ENCODE measurements at places on chromosomes 5 and 9.

GRCh38 chr5:158364367-158364766, 505.4 kb upstream of the CLINT1 start:
- no peaks in the 10 kb centered on the region for H3K4me1 ChIP-seq
- no peaks in the 10 kb centered on the region for H3K27me3 ChIP-seq
- H3K36me3 ChIP-seq, result no peaks in the 10 kb centered on the region
- H3K4me3 ChIP-seq, result no peak overlapping the region
- DNase-seq, result no peak

DNA sequence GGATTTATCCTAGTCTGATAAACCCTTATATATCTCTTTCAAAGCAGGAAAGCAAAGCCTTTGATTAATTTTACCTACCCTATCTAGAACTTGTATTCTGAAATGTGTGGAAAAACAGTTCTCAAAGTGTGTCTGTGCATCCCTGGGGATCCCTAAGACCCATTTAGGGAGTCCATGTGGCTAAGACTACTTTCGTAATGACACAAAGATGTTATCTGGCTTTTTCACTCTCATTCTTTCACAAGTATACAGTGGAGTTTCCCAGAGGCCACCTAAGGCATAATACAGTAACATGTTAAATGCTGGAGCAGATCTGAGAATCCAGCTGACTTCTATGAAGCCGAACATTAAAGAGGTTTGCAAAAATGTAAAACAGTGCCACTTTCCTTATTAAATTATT, 54.3 kb upstream of the TNFSF15 start:
- H3K4me3 ChIP-seq, result no peak overlapping the region
- no peaks in the 10 kb centered on the region for H3K4me1 ChIP-seq
- no peaks in the 10 kb centered on the region for H3K36me3 ChIP-seq
- DNase-seq, result no peak

GRCh38 chr5:135309391-135310327, 89.4 kb downstream of the MACROH2A1 start:
- H3K4me3 ChIP-seq, result no peak overlapping the region
- no peaks in the 10 kb centered on the region for H3K27me3 ChIP-seq
- peaks cover 24% of the 10 kb centered on the region for H3K4me1 ChIP-seq
- H3K27ac ChIP-seq, result no peak overlapping the region
- no peak for DNase-seq

DNA sequence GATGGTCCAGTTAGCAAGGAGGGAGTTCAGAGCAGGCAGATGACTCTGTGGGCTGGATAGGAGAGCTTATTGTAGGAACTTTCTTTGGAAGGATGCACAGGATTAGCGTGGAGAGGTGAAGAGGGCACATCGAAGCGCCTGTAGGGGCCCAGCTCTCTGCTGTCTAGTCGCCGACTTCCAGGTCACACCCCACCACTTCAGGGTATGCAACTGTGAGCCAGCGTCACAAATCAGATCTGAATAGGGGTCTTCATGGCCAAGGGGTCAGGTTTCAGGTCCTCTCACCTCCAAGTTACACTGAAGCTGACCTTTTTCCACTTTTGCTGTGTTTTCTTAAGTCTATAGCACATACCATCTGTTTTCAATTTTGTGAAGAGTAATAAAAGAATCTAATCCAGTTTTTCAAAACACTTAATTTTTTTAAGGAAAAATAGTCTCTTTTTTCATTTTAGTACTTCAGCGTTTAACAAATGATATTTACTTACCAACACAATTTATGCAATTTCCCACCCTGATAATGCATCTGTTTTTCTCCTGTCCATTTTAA, 364.2 kb upstream of the CLINT1 start:
- DNase-seq, result no peak
- no peak overlapping the region for H3K4me3 ChIP-seq
- no peak overlapping the region for H3K27ac ChIP-seq
- H3K27me3 ChIP-seq, result no peaks in the 10 kb centered on the region

DNA sequence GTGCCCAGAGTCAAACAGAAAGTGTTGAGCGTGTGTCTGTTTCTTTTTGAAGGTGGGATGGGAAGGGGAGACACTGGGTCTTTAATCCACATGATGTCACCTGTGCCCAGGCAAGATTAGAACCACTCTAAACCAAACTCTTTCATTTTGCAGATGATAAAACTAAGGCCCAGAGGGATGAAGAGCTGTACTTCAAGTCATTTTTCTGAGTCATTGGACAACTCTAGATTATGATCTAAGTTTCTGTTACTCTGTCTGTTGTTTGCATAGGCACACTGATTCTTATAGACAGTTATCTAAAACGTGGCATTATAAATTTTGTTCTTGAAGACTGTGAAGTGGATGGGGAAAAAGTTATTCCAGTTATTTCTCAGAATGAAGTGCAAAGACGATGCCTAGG, 48.8 kb downstream of the MAST4 start:
- H3K27me3 ChIP-seq, result no peaks in the 10 kb centered on the region
- no peaks in the 10 kb centered on the region for H3K36me3 ChIP-seq
- H3K4me1 ChIP-seq, result no peaks in the 10 kb centered on the region
- H3K4me3 ChIP-seq, result no peak overlapping the region
- DNase-seq, result no peak
- no peak overlapping the region for H3K27ac ChIP-seq

- no peaks in the 10 kb centered on the region for H3K4me1 ChIP-seq
- H3K27me3 ChIP-seq, result no peaks in the 10 kb centered on the region
- no peak overlapping the region for H3K4me3 ChIP-seq
- no peaks in the 10 kb centered on the region for H3K36me3 ChIP-seq
- no peak overlapping the region for H3K27ac ChIP-seq
These were observed 145.4 kb downstream of the ACTL7B start for GRCh38 chr9:108710424-108710823.

- H3K4me1 ChIP-seq, result no peaks in the 10 kb centered on the region
- no peaks in the 10 kb centered on the region for H3K27me3 ChIP-seq
- H3K27ac ChIP-seq, result no peak overlapping the region
- no peak overlapping the region for H3K4me3 ChIP-seq
These were observed 32.4 kb downstream of the TLE4 start for GRCh38 chr9:79604149-79604548.

DNA sequence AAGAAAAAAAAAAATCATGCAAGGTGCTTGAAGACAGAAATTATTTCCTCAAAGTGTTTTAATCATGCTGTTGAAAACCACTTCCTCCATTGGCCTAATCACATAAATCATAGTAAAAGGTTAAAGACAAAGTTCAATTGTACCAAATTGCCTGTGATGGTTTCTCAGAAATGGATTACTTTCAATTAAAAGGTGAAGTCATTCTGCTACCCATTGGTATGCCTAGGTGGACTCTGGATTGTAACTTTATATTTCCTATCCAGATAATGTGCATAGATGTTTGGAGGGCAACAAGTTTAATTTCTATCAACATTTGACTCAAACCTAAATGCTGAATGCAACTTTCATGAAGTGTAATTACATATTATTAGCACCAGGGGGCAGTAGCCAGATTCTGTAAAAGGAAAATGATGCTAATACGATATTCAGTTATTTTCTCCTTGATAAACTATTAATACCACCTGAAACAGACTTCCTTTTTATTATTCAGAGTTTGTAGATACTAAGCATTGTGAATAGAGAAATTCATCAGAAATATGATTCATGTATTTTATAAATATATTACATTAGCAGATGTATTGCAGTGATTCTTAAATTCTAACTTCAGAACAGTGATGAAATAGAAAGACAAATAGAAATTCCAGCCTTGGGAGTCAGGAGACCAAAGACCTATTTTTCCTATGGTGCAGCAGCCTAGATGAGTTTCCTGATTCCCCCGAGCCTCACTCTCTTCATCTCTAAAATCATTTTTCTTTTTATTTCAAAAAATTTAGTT, 148.2 kb downstream of the CAAP1 start:
- peaks cover 12% of the 10 kb centered on the region for H3K4me1 ChIP-seq
- H3K36me3 ChIP-seq, result no peaks in the 10 kb centered on the region
- H3K4me3 ChIP-seq, result no peak overlapping the region
- no peak overlapping the region for H3K27ac ChIP-seq
- no peaks in the 10 kb centered on the region for H3K27me3 ChIP-seq

GRCh38 chr5:170597872-170598271, 94.1 kb downstream of the KCNIP1 start:
- no peaks in the 10 kb centered on the region for H3K36me3 ChIP-seq
- DNase-seq, result no peak
- H3K27ac ChIP-seq, result no peak overlapping the region
- no peaks in the 10 kb centered on the region for H3K4me1 ChIP-seq
- no peak overlapping the region for H3K4me3 ChIP-seq

GRCh38 chr5:89211836-89212235, 328.9 kb upstream of the MEF2C start:
- DNase-seq, result no peak
- no peak overlapping the region for H3K4me3 ChIP-seq
- no peaks in the 10 kb centered on the region for H3K27me3 ChIP-seq
- 0 out of 2 replicates have a peak, but pooled peaks cover 2% of the 10 kb centered on the region for H3K4me1 ChIP-seq
- H3K27ac ChIP-seq, result no peak overlapping the region

DNA sequence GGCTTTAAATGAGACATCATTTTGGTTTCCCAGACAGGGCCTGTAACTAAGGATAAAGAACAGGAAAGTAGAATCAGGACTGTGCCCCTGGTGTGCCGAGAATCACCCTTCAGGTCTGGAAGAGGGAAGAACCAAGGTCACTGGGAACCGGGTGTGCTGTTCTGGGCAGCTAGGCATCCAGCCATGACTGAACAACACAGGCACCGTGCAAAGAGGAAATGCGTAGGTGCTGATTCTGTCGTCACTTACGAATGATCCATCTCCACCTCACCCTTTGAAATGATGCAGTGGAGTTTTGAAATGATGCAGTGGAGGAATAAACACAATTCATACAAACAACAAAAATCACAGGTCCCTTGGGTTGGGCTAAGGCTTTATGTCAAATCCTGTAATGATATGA, 64.4 kb downstream of the MAP1B start:
- H3K36me3 ChIP-seq, result no peaks in the 10 kb centered on the region
- peaks cover 28% of the 10 kb centered on the region for H3K27me3 ChIP-seq
- no peak overlapping the region for H3K4me3 ChIP-seq
- peaks cover 4% of the 10 kb centered on the region for H3K4me1 ChIP-seq
- H3K27ac ChIP-seq, result no peak overlapping the region
- no peak for DNase-seq

GRCh38 chr9:127118597-127119319, 3.7 kb downstream of the ANGPTL2 start:
- no peaks in the 10 kb centered on the region for H3K36me3 ChIP-seq
- H3K27ac ChIP-seq, result no peak overlapping the region
- H3K27me3 ChIP-seq, result no peaks in the 10 kb centered on the region
- peaks cover 31% of the 10 kb centered on the region for H3K4me1 ChIP-seq
- no peak for DNase-seq
- H3K4me3 ChIP-seq, result no peak overlapping the region

- no peak overlapping the region for H3K27ac ChIP-seq
- no peak for DNase-seq
- no peaks in the 10 kb centered on the region for H3K36me3 ChIP-seq
These were observed 1.8 kb downstream of the TSC1 start for GRCh38 chr9:132942541-132943182.

DNA sequence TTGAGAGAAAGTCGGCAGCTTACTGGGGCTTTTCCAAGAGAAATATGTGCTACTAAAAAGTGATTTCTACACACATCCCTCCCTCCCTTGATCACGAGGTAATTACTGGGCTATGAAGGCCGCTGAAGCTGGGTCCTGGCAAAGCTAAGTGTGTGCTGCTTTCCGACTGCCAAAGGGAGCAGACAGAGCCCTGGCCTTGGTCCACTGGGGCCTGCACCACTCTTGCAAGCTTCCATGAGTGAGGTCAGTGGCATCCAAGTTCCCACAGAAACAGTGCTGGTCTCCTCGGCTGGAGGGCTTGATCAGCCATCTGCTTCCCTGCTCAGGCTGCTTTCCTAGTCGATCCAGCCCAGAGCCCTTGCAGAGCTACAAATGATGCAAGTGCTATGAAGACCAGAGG, 154.8 kb upstream of the LHFPL2 start:
- no peaks in the 10 kb centered on the region for H3K27me3 ChIP-seq
- no peak overlapping the region for H3K27ac ChIP-seq
- H3K4me3 ChIP-seq, result no peak overlapping the region
- no peaks in the 10 kb centered on the region for H3K36me3 ChIP-seq
- DNase-seq, result no peak

- no peaks in the 10 kb centered on the region for H3K27me3 ChIP-seq
- H3K36me3 ChIP-seq, result no peaks in the 10 kb centered on the region
- H3K27ac ChIP-seq, result no peak overlapping the region
- DNase-seq, result no peak
These were observed 66.4 kb upstream of the PLPP1 start for GRCh38 chr5:55601204-55601618.

DNA sequence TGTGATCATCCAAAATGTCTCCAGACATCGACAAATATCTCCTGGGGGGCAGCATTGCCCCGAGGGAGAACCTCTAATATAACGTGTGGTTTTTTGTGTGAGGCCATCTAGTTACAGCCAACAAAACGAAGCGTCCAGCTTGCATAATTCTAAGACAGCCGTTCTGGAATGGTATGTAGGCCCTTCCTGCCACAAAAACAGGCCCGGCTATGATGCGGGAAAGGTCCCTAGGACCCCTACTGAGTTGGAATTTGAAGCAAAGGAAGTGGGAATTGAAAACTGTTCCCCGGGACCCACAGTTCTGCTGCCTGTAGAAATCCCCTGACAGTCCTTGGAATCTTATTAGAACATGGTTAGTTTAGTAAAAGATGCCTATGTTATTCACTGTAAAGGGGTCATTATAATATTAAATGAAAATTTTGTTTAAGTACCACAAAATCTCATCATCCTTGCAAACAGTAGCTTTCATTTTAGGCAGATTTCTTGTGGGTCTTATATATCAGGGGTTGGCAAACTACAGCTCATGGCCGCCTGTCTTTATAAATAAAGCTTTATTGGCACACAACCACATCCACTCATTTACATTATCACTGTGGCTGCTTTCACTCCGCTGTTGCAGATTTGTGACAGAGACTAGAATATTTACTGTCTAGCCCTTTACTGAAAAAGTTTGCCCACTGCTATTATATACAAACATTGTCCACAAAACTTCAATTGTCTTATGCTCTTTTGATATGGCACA, 70.7 kb downstream of the MSX2 start:
- no peak for DNase-seq
- H3K27me3 ChIP-seq, result no peaks in the 10 kb centered on the region
- no peak overlapping the region for H3K4me3 ChIP-seq
- H3K36me3 ChIP-seq, result no peaks in the 10 kb centered on the region
- no peak overlapping the region for H3K27ac ChIP-seq

- H3K27ac ChIP-seq, result no peak overlapping the region
- no peaks in the 10 kb centered on the region for H3K27me3 ChIP-seq
- H3K4me3 ChIP-seq, result no peak overlapping the region
- no peak for DNase-seq
- H3K4me1 ChIP-seq, result no peaks in the 10 kb centered on the region
These were observed 46.4 kb downstream of the RBM27 start for GRCh38 chr5:146249801-146250200.

DNA sequence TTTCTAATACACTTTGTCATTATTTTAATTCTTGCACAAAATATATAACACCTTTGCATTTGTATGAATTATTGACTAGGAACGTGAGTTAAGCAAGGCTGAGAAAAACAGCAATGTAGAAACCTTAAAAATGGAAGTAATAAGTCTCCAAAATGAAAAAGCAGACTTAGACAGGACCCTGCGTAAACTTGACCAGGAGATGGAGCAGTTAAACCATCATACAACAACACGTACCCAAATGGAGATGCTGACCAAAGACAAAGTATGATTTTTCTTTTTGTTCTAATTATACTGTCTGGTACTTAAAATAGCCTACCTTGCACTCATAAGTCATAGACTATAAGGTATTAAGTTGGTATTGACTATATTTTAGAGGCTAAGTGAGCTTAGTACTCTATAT, 34.4 kb downstream of the RAD50 start:
- no peaks in the 10 kb centered on the region for H3K27me3 ChIP-seq
- H3K4me1 ChIP-seq, result no peaks in the 10 kb centered on the region

All from MM.1S (cell line).